ENCODE measurements at places on chromosomes 12 and 14. TPM values are rescaled to one million over a fixed set of nuclear protein-coding genes. Genes with fewer than 3 reads are reported as not detected.

DNA sequence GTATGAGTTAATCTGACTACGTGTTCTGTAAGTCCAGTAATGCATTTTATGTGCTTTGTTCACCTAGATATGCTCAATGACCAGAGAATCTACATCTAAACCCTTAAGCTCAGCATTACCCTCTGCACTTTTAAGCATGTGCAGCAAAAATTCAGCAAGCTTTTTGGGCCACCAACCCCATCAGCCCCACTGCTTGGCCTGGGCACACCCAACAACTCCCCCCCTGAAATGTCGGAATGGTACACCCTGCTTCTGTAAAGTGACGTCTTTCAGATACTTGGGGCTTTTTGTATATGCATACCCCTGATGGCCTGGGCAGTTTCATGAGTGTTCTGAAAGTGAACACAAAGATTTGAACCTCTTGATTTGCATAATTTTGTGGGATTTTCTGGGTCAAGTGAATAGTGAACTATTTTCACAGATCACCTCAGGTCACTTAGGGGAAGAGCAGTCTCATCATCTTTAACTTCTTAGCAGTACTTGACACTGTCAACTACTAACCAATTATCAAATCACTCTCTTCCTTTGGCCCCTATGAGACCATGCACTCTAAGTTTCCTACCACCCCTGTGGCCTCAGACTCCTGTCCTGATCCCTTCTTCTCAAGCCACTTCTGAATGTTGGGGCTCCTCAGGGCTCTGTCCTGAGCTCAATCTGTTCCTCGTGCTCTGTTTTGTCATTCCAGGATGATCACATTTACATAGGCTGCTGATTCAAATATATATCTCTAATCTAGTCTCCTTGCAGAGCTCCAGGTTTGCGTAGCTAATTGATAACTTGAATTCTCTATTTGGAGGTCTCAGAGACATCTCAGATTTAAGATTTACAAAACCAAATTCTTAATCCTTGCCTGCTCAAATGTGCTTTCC is 36.3 kb upstream of the PPM1A start:
- DNase-seq, result no peak
- no peak overlapping the region for H3K27ac ChIP-seq
- H3K36me3 ChIP-seq, result no peaks in the 10 kb centered on the region
- peaks cover 3% of the 10 kb centered on the region for H3K27me3 ChIP-seq
- no peak overlapping the region for H3K4me3 ChIP-seq
- H3K4me1 ChIP-seq, result no peaks in the 10 kb centered on the region

- no peak overlapping the region for H3K27ac ChIP-seq
- no peak for DNase-seq
- H3K4me3 ChIP-seq, result no peak overlapping the region
- no peaks in the 10 kb centered on the region for H3K27me3 ChIP-seq
- no peaks in the 10 kb centered on the region for H3K36me3 ChIP-seq
Measured at GRCh38 chr12:131355361-131356245, 355.3 kb upstream of the SFSWAP start.

GRCh38 chr14:22472935-22473854 is 115.8 kb downstream of the DAD1 start:
- no peaks in the 10 kb centered on the region for H3K36me3 ChIP-seq
- no peak overlapping the region for H3K4me3 ChIP-seq

Gene FOS
- polyA plus RNA-seq, result 41.6 TPM

- DNase-seq, result no peak
- no peak overlapping the region for H3K27ac ChIP-seq
- H3K27me3 ChIP-seq, result no peaks in the 10 kb centered on the region
- H3K4me3 ChIP-seq, result no peak overlapping the region
Measured at GRCh38 chr14:83960832-83961512, 1569.0 kb upstream of the FLRT2 start.

- peak overlapping the region; percentile 21 for H3K27ac ChIP-seq
- no peaks in the 10 kb centered on the region for H3K36me3 ChIP-seq
- H3K4me1 ChIP-seq, result peaks cover 17% of the 10 kb centered on the region
- peak; percentile 58 for DNase-seq
- peaks cover 2% of the 10 kb centered on the region for H3K27me3 ChIP-seq
- peak overlapping the region; percentile 6 for H3K4me3 ChIP-seq
Measured at GRCh38 chr12:31591380-31591901, 505 bp upstream of the DENND5B start.

Gene CCDC197
- polyA plus RNA-seq, result not detected

Gene TPH2
- polyA plus RNA-seq, result not detected

Gene RNASE3
- polyA plus RNA-seq, result not detected

Gene SIX6
- not detected for polyA plus RNA-seq

DNA sequence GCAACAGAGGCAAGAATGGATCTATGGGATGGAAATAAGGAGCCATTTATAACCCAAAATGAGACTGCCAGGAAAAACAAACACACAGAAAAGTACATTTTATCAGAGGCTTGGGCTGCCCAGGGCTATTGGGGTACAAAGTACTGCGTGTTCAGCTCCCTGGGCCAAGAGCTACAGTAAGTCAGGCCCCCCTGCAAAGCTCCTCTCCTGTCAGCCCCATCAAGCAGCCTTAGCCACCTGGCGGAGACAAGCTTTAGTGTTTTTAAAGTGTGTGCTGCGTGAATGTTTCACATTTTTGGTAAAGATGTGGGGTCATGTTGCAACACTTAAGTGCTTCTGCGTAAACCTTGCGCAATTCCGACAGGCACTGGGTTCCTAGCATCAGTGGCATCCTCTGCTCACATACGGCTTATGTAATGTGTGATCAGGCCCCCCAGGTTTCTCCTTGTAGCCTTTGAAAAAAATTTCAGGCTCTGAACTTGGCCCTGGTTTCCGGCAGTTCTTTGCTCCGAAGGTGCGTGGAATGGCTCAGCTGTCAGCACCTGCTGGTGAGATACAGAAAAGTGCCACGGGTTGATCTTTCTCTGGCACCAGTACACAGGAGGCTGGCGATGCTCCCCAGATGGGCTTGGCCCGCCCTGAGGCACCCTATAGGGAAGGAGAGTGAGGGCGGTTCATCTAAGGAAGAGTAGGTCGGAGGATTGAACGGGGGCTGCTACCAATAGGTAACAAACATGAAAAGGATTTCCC is 198.7 kb upstream of the EEA1 start:
- H3K27ac ChIP-seq, result no peak overlapping the region
- DNase-seq, result no peak
- no peak overlapping the region for H3K4me3 ChIP-seq

Gene KRT79
- not detected for polyA plus RNA-seq

- no peaks in the 10 kb centered on the region for H3K4me1 ChIP-seq
- H3K36me3 ChIP-seq, result peaks cover 48% of the 10 kb centered on the region
- DNase-seq, result peak; percentile 33
- no peaks in the 10 kb centered on the region for H3K27me3 ChIP-seq
- no peak overlapping the region for H3K4me3 ChIP-seq
Measured at GRCh38 chr12:70590549-70591226, 46.5 kb downstream of the PTPRB start.

- DNase-seq, result no peak
- H3K4me3 ChIP-seq, result no peak overlapping the region
- H3K27me3 ChIP-seq, result peaks cover 7% of the 10 kb centered on the region
Measured at GRCh38 chr14:75402867-75403413, 24.9 kb upstream of the JDP2 start.

DNA sequence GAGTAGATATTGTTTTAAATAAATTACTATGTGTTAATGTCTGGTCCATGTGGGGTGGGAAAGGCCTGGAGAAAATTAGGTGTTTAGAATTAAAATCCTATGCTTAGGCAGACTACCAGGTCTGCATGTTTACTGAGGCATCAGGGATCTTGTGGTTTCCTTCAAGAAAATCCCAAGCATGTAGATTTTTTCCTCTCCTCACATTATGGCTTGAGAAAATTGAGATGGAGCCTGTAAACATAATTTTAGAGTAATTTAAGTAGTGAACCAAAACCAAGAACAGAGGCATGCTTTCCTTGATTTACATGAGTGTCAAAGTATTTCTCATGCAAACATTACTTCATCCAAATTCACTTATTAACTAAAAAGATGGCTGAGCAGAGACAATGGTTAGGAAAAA is 823.7 kb downstream of the AACS start:
- H3K36me3 ChIP-seq, result no peaks in the 10 kb centered on the region
- H3K4me3 ChIP-seq, result no peak overlapping the region
- H3K27ac ChIP-seq, result no peak overlapping the region
- no peaks in the 10 kb centered on the region for H3K4me1 ChIP-seq
- no peaks in the 10 kb centered on the region for H3K27me3 ChIP-seq

DNA sequence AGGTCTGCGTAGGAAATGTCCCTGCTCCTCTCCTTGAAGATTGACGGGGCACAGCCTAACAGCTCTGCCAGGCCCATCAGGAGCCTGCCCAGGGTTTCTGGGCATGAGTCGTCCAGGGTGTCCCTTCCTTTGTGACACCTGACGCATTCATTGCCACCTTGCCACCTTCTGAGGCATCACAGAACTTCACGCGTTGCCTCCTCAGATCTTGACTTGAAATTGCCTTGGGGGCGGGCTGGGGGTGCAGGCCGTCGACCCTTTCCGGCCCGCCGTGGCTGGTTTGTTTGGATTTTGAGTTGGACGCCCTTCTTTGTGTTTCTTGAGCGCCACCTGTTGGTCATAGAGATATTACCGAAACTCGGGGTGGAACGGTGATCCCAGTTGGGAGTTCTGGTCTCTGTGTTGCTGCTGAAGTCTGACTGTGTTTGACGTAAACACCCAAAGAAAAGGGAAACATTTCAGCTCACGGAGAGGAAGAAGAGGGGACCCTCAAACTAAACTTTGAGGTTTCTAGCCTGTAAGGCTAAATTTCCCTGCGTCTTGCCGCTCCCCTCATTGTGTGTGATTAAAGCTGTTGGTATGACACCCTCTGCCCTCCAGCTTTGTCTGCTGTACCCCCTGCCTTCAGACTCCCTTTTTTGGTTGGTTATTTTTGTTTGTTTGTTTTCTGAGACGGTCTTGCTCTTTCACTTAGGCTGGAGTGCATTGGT is 44.6 kb downstream of the MLXIP start:
- peaks cover 7% of the 10 kb centered on the region for H3K36me3 ChIP-seq
- H3K4me3 ChIP-seq, result no peak overlapping the region
- no peak overlapping the region for H3K27ac ChIP-seq

Gene AICDA
- not detected for polyA plus RNA-seq

Gene ADCY4
- 81.6 TPM for polyA plus RNA-seq

GRCh38 chr14:64943556-64943955 is 1.0 kb upstream of the GPX2 start:
- H3K27me3 ChIP-seq, result no peaks in the 10 kb centered on the region
- no peak overlapping the region for H3K4me3 ChIP-seq
- DNase-seq, result no peak

DNA sequence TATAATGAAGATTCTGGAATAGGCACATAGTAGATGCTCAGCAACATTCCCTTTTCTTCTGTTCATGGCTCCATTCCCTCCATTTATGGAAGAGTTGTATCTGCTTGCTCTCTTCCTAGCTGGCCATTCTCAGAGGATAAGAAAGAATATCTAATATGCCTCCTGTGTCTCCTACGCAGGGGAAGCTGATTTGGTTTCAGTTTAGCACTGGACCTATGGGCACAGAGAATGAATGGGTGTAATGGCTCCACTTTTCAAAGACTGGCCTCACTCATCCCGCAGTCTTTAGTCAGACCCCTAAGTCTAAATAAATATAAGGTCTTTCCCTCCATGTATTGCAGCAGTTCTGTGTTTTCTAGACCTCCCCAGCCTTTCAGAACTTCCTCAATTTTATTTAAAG is 2.0 kb downstream of the PKP2 start:
- H3K4me3 ChIP-seq, result no peak overlapping the region
- no peak overlapping the region for H3K27ac ChIP-seq
- peaks cover 20% of the 10 kb centered on the region for H3K4me1 ChIP-seq

DNA sequence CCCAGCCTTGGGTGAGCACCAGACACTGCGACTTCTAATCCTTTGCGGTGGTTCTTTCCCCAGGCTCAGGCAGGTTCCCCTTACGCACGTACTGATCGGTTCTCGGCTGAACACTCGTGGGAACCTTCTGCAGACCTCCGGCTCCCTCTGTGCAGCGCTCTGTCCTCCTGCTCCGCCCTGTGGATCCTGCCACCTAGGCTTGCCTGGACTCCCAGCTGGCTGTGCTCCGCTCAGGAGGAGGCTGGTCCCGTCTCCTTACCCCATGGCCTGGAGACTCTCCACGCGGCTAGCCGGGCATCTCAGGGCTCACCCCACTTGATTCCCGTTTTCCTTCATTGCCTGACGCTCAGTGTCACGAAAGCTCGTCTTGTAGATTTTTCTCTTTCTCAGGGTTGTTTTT is 34.7 kb downstream of the TNFAIP2 start:
- H3K4me1 ChIP-seq, result no peaks in the 10 kb centered on the region
- no peak overlapping the region for H3K4me3 ChIP-seq
- H3K27me3 ChIP-seq, result peaks cover 11% of the 10 kb centered on the region
- DNase-seq, result no peak

Gene TSPAN19
- not detected for polyA plus RNA-seq

Gene TMPRSS12
- polyA plus RNA-seq, result not detected

Gene JPH4
- not detected for polyA plus RNA-seq

DNA sequence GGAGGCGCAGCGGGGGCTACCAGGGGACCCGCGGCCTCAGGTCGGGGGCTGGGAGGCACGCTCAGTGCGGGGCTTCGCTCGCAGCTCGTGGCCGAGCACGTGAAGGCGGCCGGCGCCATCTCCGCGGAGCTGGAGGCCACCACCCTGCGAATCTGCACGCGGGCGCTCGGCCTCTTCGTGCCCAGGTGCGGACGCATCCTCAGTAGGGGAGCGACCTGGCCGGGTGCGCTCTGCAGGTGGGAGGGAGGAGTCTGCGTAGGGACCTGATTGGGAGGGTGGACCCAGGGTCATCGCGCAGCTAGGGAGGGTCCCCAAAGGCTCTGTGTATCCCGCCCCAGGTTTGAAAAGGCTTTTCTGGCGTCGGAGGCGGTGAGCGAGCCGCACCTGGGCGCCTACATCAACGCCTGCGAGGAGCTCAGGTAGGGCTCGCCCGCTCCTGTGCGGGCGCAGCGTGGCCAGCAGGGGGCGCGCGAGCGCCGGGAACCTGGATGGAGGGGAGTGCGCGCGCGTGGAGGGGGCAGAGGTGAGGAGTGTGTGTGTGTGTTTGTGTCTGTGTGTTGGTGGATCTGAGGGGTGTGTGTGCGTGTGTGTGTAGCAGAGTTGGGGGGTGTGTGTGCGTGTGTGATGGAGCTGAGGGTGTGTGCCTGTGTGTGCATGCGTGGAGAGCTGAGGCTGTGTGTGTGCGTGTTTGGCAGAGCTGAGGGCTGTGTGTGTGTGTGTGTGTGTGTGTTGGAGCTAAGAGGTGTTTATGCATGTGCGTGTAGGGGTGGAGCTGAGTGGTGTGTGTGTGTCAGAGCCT is 10.3 kb downstream of the EXOC3L4 start:
- H3K27ac ChIP-seq, result no peak overlapping the region
- H3K36me3 ChIP-seq, result no peaks in the 10 kb centered on the region
- H3K4me1 ChIP-seq, result peaks cover 3% of the 10 kb centered on the region

GRCh38 chr12:123149501-123150274 is 1.2 kb downstream of the PITPNM2 start:
- peaks cover 14% of the 10 kb centered on the region for H3K4me1 ChIP-seq
- DNase-seq, result no peak
- peak overlapping the region; percentile 56 for H3K4me3 ChIP-seq

DNA sequence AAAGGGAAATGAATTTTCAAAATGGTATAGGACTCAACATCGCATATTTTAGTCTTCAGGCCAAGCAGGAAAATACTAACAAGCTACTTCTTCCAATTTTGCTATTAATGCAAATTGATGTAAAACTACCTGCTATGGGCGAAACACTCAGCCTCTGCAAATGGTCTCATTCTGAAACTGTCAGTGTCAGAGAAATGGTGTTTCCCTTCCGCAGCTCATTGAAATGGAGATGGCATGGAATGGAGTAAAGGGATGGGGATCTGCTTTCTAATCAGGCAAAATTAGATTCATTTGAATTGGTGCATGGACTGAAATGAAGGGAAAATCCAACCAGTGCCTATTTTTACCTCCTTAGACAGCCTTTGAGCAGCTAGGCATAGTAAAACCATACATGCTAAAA is 80.4 kb upstream of the EEA1 start:
- H3K36me3 ChIP-seq, result no peaks in the 10 kb centered on the region
- no peak overlapping the region for H3K27ac ChIP-seq
- peaks cover 19% of the 10 kb centered on the region for H3K4me1 ChIP-seq
- no peak overlapping the region for H3K4me3 ChIP-seq
